Effector memory CD8-positive, alpha-beta T cell (primary cell): ENCODE measurements at places on chromosomes 16 and 17.

DNA sequence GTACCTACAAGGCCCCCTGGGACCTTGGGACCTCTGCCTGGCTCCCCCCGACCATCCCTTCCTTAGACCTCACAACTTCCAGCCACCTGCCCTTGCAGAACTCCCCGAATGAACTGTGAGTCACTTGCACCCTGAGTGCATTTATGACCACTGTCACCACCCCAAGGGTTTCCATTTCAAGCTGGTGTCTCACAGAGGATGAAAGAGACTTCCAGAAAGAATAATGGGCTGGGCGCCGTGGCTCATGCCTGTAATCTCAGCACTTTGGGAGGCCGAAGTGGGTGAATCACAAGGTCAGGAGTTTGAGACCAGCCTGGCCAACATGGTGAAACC lies 124.5 kb upstream of the CIBAR2 start:
- DNase-seq, result no peak

GRCh38 chr16:27823421-27823820 lies 240.1 kb downstream of the GSG1L start:
- no peak for DNase-seq

- no peak for DNase-seq
Measured at GRCh38 chr16:85498607-85499006, 114.5 kb upstream of the GSE1 start.

DNA sequence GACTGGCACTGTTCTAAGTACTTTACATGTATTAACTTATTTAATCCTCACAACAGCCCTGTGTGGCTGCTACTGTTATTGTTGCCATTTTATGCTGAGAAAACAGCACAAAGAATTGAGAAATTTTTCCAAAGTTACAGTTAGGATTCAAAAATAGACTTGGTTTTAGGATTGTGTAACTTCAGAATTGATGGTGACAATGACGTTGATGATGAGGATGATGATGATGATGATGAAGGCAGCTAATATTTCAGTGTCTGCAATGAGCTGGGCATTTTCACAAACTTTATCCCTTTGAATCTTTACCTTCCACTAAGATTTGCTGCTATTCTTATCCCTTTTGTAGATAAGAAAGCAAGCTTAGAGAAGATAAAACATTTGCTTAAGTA lies 22.1 kb downstream of the PRKCB start:
- no peak for DNase-seq

- DNase-seq, result no peak
Measured at GRCh38 chr16:4663777-4664465, 29.4 kb upstream of the NUDT16L1 start.

- no peak for DNase-seq
Measured at GRCh38 chr17:75380315-75380714, 25.2 kb downstream of the GRB2 start.

DNA sequence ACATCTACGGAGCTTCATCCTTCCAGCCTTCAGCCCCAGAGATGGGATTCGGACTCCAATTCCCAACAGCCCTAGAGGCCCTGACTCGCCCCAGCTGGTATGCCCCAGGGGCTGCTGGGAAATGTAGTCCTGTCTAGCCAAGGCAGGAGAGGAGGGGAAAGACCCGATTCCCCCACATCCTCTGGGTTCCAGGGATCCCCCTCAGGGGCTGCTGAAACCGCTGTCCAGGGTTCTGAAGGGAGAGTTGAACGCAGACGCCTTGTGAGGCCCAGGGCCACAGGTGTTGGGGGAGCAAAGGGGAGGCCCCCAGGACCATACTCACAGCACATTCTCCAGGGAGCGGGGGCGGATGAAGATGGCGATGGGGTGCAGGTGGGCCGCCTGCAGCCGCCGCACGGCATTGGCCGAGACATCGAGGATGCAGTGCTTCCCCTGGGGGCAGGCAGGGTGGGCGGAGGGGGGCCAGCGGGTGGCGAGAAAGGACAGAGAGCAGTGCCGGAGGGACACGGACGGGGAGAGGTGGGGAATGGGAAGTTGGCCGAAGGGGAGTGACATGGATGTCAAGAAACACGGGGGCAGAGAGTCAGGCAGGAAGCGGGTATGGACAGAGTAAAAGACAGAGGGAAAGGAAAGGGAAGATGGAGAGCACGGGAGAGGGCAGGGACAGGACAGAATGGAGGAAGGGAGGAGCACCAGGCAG lies 12.6 kb upstream of the ASGR1 start:
- DNase-seq, result no peak

GRCh38 chr16:85461814-85462713 lies 151.1 kb upstream of the GSE1 start:
- DNase-seq, result peak; percentile 6

GRCh38 chr17:7383742-7384488 lies 3.0 kb downstream of the TNK1 start:
- peak; percentile 74 for DNase-seq

DNA sequence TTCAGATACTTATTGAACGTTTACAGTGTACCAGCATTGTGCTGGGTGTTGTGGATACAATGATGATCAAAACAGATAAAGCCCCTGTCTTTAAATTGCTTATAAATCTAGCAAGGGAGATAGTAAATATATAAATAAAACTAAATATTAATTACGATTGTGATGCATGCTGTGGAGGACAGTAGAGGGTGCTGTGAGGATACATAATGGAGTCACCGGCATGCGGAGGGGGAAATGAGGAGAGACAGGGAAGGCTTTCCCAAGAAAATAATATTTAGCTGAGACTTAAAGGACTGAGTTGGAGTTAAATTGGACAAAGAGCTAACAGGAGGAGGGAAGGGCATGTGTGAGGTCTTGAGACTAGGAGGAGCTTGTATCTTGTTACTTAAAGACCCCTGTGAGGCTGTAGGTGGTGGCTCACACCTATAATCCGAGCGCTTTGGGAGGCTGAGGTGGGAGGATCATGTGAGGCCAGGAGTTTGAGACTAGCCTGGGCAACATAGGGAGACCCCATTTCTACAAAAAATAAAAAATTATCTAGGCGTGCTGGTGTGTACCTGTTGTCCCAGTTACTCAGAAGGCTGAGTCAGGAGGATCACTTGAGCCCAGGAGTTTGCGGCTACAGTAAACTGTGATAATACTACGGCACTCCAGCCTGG lies 2.4 kb downstream of the DHRS7B start:
- DNase-seq, result no peak

DNA sequence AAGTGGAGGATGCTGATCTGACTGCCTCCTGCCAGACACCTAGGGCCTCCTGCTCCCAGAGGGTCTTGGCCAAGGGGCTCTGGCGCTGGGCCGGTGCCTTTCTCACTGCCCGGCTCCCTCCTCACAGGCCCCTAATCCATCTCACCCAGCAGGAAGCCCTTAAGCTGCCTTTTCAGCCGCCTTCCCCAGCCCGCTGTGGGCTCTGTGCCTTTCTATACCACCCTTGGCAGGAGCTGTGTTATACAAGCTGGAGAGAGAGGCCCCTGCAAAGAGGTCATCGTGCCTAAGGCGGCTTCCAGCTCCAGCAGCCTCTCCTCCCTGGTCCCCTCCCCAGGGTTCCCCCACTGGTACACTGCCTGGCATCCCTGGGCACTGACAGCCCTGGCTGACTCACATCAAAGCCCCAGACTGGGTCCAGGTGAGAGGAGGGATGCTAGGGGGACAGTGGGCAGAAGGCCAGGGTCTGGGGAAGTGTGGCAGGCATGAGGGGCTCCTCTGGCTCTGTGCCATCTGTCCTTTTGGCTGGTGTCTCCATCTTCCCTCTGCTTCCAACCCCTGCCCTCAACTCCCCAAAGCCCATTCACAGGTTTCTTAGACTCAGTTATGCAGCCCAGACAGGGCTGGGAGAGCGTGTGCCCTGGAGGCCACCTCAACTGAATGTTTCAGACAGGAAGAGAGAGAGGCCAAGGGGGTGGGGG lies 15.3 kb upstream of the FZD2 start:
- no peak for DNase-seq

- no peak for DNase-seq
Measured at GRCh38 chr17:72858826-72859495, 233.5 kb downstream of the SLC39A11 start.

GRCh38 chr16:88848557-88848956 lies 8.2 kb downstream of the GALNS start:
- DNase-seq, result no peak

DNA sequence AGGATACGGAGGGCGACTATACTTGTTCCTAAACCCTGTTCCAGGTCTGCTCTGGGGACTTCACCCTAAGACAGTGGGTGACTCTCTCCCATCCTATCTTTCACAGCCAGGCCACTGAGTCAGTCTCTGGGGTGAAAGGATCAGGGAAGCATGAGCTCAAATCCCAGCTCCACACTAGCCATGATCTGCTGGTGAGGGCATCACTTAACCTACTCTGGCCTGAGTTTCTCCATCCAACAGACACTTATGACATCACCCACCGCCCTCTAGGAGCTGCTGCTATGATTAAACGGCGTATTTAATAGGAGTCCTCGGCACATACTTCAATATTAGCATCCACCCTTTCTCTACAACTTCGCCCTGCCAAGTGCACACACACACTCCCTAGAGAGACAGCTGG lies 10.1 kb downstream of the GAST start:
- no peak for DNase-seq

DNA sequence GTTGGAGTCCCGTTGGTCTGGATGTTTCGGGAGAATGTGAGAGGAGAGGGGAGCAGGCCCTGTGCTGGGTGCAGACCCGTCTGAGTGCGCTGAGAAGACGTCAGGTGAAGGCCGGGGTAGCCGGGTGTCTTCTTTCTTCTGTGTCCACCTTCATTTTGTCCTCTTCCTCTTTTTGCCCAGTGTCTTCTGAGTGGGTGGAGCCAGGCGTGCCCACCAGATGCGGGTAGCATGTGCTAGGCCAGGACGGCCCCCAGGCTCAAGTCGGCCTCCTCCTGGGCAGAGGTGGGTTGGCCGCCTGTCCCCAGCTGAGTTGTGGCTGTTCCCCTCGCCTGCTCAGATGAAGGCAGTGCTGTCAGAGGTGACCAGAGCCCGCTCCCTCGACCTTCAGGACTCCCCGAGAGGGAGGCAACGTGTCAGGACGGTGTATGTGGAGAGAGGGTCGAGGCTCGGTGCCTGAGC lies 3.5 kb downstream of the METRNL start:
- no peak for DNase-seq

GRCh38 chr16:15996432-15997109 lies 47.2 kb downstream of the ABCC1 start:
- no peak for DNase-seq

DNA sequence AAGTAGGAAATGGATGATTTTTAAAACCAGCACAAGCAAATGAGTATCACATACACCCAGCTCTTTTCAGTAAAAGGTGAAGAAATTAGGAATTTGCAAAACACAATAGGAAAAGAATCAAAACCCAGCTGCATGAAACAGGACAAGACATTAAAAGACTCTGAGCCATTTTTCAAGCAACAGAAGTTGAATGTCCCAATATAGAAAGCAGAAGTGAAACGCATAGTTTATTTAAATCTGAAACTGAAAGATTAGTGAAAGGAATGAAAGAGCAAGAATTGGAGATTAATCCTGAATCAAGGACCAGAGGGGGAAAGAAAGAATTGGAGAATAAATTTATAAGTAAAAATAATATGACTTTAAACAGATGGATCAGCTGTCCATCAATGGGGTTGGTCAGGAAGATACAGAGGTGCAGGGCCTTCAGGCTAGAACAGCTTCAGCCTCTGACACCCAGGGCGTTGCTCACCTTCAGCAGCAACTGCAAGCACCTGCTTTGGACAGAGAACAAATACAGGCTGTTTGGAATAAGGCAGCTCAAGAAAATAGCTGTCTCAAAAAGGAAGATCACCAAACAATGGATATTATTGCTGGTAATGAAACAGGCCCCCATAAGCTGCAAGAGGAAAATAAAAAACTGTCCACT lies 3.9 kb upstream of the ARHGAP17 start:
- DNase-seq, result no peak
